ENCODE measurements at places on chromosomes 13 and 19.

DNA sequence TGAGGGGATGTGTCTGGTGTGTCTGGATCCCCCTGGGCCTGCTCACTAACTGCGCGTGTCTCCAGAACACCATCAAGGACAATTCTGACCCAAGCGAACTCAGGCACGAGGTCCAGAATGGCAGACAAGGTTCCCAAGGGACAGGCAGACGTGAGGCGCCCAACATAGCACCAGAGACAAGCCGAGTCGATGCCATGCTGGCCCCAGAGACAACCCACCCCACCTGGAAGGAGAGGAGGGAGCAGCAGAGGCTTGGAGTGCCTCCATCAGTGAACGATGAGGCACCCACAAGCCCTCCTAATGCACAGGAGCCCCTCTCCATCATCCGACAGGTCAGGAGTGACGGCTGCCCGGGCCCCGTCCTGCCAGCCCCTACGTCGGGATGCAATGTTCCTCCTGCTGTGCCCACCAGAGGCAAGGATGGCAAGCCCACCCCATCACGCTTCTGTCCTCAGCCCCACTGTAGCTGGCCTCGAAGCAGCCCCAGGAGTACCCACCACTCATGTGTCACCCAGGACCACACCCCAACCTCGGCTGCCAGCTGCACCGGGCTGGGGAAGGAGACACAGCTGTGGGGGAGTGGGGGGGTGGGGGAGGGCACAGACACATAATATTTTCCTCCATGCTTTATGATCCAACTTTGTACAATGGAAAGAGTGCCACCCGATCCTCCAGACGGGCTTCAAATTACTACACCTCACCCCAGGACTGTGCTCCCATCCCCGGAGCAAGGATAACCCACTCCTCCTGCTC lies 11.8 kb downstream of the AP3D1 start:
- no peak for DNase-seq

GRCh38 chr19:1266129-1266915 lies 2.8 kb upstream of the CIRBP start:
- DNase-seq, result peak; percentile 88

- no peak for DNase-seq
Observed at GRCh38 chr19:51324167-51324481, 12.7 kb downstream of the IGLON5 start.

DNA sequence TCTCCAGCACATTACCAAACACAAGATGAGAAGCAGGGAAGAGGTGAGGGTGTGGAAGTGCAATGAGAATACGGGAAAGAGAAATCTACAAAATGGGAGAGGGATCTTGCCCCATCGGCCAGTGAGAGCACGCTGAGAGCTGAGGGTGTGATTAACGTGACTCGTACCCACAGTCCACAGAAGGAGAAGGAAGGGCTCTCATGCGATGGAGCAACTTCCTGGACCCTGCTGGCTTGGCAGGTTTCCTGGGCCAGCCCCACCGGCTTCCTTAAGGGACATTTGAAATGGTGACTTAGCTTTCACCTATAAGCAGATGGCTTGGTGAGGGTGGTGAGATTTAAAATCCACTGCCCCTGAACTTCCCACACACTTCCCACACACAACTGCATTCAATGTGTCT lies 740.1 kb downstream of the UQCRFS1 start:
- no peak for DNase-seq

DNA sequence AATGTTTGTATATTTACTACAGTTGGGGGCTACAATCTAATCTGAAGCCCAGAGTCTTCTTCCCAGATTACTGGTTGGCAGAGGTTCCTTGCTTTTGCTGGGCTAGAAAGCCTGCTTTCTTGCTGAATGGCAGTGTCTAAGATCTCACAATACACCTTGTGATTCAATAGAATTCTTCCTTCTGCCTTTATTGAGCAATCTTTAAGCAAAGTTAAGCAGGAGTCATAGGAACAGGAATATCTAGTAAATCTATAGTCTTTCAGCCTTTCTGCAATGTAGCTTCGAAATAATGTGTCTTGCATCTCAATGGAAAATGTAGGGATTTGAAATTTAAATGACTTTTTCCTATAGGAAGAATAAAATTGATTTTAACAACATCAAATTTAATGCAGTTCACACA lies 346.1 kb downstream of the SLITRK1 start:
- DNase-seq, result no peak

GRCh38 chr13:107205318-107206104 lies 637.6 kb upstream of the ARGLU1 start:
- peak; percentile 57 for DNase-seq

- DNase-seq, result no peak
Observed at GRCh38 chr19:2070986-2071673, 20.1 kb upstream of the MKNK2 start.
